Renal cortex interstitium (tissue), 15 donors: ENCODE measurements at places on chromosomes 1 and 21. TPM values are rescaled to one million over a fixed set of nuclear protein-coding genes. Genes with fewer than 3 reads are reported as not detected.

Gene SIK1
- 5.7 TPM for polyA plus RNA-seq

Gene B3GALT5
- 1.2 TPM for polyA plus RNA-seq

Gene WNT3A
- polyA plus RNA-seq, result 0.16 TPM

Gene PCAT6
- 4.0 TPM for polyA plus RNA-seq

Gene KIF26B
- 38.3 TPM for polyA plus RNA-seq

Gene CD2
- 0.10 TPM for polyA plus RNA-seq

Gene POLR3C
- polyA plus RNA-seq, result 37.4 TPM

Gene CHRM3
- 7.7 TPM for polyA plus RNA-seq

Gene CELA2B
- 0.32 TPM for polyA plus RNA-seq

Gene FMOD
- polyA plus RNA-seq, result 42.4 TPM

Gene NPHS2
- polyA plus RNA-seq, result 378 TPM

DNA sequence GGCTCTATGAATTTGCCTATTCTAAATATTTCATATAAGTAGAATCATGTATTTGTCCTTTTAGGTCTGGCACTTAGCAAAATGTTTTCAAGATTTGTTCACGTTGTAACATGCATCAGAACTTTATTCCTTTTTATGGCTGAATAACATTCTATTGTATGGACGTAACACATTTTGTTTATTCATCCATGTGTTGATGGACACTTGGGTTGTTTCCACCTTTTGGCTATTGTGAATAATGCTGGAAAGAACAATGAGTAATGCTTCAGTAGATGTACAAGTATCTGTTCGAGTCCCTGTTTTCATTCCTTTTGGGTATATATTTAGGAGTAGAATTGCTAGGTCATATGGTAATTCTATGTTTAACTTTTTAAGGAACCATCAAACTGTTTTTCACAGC is 24.7 kb downstream of the SLC35A3 start:
- DNase-seq, result no peak

- no peak for DNase-seq
These were observed 400.5 kb downstream of the KCNT2 start for GRCh38 chr1:196207612-196208217.

- DNase-seq, result no peak
These were observed 549.1 kb downstream of the SMYD3 start for GRCh38 chr1:245958016-245958415.

DNA sequence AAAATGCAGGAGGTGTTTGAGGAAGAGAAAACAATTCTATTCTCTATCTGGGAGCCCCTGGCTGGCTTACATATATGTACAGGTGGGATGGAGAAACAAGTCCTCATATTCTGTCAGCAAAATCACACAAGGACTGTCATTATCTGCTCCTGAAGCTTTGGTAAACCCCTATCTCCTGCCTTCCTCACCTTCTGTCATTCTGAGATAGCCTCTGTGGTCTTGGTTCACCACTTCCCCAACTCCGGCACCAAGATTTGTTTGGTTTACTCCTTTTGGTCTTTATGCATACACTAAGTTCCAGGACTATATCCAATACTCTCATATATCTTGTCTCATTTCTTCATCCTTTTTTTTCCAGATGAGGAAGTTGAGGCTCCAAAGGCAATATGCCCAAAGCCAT is 551.1 kb downstream of the PLPP3 start:
- no peak for DNase-seq

DNA sequence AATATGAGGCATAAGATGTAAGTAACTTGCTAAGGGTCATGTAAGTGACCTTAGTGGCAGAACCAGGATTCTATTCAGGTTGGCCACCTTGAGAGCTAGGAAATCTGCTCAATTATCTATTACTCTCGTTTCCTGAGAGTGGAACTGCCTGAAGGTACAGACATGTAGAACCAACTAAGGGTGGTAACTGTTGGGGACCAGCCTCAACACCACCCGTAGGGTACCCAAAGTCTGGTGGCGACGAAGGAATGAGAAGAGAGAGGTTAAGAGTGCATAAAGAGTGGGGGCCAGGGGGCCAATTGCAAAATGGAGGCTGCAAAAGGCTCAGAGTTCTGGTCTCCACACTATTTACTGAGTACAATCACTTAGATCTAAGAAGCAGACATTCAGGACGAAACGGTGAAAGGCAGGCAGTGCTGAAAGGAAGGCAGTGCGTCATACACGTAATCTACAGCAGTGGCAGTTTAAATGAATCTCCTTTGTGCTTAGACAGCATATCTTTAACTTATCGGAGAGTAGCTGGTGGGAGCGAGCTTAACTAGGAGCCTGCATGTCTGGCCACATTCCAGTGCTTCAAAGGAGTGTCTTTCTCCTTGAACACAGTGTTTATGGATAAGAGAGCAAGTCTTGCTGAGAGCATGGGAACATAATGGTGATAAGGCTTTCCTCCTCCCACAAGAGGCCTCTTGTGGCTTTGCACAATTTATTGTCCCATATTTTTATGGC is 25.0 kb downstream of the SRSF4 start:
- DNase-seq, result no peak

- DNase-seq, result no peak
These were observed 1091.5 kb upstream of the B3GALT2 start for GRCh38 chr1:194277927-194278326.

DNA sequence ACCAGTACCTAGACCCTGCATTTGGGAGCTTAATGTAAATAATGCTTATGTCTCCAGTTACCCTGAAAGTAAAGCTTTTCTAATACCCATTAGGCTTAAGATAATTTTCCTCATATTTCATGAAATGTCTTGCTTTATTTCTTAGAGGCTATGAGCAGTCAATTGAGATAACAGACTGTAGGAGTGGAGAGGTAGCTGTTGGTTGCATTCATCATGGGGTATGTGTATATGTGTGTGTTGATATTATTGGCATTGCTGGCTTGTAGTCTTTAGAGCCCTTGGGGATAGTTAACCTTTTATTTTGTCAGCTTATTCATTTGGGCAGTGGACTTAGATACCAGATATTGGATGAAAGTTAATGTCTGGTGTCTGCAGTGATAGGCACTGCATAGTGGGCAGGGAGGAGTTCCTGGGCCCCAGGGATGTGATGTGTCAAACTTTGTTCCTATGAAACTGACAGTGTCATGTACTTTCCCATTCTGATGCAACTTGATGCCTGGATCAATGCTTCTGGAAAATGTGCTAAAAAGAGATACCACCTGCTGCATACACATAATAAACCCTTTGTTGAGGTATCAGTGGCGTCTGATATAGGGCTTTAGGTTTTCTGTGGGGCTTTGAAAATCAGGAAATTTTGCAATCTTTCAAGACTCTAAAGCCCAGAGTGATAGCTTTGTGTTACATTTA is 83.9 kb downstream of the MAST2 start:
- DNase-seq, result no peak

DNA sequence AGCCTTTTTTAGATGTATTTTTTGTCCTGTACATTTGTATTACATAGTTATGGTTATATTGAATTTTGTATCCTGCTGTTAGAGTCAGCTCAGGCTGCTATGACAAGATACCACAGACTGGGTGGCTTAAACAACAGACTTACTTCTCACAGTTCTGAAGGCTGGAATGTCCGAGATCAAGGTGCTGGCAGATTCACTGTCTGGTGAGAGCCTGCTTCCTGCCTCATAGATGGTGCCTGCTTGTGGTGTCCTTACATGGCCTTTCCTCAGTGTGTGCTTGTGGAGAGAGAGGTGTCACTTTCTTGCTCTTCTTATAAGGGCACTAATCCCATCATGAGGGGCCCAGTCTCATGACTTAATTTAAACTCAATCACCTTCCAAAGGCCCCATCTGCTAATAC is 23.1 kb upstream of the MYSM1 start:
- DNase-seq, result no peak

DNA sequence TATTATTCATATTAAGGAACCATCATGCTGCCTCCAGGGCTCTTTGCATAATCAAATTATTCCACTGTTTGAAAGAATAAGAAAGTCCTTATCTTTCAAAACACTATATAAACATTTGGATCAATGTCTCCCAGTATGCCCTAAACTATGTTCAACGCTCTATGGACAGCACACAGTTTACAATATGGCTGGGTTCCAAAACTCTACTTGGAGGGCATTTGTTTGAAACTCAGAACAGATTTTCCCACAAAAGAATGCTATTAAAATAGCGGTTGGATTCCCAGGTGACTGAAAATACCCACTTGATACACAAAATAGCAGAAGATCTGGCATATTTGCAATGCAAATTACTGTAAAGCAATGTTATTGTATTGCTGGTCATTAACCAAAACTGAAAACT is 3.2 kb downstream of the HAO2 start:
- no peak for DNase-seq

- DNase-seq, result no peak
These were observed 6.8 kb upstream of the KPNA6 start for GRCh38 chr1:32100807-32101708.

DNA sequence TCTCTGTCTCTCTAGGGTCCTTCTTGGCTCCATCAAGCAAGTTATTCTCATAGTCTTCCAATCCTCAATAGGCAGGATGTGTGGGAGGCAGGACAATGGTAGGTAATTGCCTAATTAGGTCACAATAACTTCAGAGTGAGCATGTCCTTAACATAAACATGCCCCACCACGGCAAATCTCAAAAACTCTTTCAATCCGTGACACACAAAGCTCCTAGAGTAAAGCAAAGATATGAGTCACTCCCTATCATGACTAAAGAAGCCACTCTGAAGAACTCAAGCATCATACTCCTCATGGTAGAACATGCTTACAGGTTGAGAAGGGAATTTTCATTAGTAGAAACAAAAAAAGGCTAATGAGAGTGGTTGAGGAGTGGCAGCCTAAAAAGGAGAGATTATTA is 4.9 kb downstream of the HAO2 start:
- DNase-seq, result no peak

DNA sequence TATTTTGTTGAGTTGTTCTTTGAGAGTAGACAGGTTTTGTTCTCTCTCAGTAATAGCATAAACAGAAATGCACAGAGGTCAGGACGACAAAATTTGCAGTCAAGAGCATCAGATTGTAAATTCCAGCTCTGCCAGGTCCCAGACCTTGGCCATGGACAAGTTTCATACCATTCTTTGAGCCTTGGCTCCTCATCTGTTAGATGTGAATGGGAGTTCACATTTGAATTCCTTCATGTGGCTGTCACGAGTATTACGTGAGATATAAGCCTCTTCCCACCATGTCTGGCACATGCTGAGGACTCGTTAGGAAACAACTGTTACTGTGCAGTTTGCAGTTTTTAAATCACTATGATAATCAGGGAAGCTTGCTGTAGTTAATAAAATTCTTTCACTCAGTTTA is 93.2 kb upstream of the KCTD3 start:
- no peak for DNase-seq

DNA sequence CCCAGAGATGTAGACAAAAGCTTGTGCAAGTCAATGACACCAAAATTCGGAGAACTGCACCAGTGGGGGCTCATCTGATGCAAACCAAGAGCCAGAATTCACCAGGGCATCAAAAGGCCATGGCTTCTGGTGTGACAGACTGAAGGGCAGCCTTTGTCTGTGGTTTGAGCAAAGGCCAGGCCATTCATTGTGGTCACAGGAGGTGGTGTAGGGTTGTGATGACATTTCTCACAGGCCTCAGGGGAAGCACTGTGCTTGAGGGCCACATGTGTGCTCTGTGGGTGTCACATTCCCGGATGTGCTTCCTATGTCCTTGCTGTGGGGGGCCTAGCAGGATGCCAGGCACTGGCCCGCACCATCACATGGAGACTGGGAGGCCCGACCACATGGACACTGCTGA is 22.5 kb upstream of the KCNE1 start:
- no peak for DNase-seq

GRCh38 chr1:118073648-118074435 is 111.2 kb downstream of the SPAG17 start:
- DNase-seq, result no peak

DNA sequence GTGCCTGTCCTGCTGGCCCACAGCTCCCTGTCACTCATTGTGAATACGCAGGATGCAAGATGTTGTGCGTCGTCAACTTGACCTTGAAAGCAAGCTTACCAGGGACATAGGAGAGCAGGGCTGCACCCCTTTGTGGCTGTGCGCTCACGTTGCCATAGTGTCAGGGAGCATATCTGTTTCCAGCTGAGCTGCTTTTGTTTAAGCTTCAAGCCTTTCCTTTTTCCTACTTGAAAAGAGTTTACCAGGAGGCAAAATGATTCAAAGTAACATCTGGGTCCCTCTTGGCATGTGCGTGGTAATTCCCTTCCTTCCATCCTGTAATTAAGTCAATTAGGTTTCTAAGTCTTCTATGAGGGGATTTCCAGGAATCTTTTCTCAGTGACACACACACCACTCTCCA is 537.1 kb downstream of the AJAP1 start:
- DNase-seq, result no peak

- no peak for DNase-seq
These were observed 281.5 kb upstream of the VAMP3 start for GRCh38 chr1:7489586-7489985.

- DNase-seq, result no peak
These were observed 2.0 kb downstream of the TMEM183A start for GRCh38 chr1:203009185-203009584.

- DNase-seq, result no peak
These were observed 164.5 kb upstream of the BEND5 start for GRCh38 chr1:48940962-48941732.

GRCh38 chr1:37945743-37946702 is 830 bp downstream of the INPP5B start:
- DNase-seq, result no peak

GRCh38 chr1:205925736-205926135 is 17.5 kb downstream of the SLC26A9 start:
- DNase-seq, result no peak

DNA sequence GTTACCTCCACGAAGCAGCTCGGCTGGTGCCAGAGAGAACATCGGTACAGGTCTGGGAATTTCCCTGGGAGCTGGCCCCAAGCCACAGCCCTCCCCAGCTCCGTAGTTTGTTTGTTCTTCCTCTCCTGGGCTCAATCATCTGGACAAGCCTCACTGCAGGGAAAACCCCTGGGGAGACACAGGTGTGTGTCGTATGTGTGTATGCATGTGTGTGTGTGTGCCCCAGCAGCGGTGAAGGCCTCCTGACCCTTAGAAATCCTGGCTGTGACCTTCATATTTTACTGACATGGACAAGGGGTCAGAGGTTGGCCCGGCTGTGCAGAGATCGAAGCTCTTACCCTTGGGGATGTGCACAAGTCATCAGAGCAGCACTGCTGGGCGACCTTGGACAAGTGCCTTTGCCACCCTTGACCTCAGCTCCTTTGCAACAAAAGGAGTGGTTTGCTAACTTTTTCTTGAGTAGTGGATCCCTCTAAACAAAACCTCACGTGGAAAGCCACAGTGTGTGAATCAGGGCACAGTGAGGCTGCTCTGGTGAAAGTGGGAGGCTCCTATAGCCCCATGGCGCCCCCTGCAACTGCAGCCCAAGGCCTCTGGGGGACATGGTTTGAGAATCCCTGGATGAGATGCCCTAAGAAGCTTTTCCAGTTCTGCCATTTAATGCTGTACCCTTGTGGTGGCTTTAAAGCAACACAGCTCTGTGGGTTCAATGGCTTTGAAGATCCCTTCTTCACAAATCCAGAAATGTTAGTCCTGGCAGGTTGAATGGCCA is 12.3 kb upstream of the IL22RA1 start:
- DNase-seq, result no peak

- no peak for DNase-seq
These were observed 61.4 kb downstream of the STUM start for GRCh38 chr1:226609836-226610455.
